ENCODE measurements at places on chromosomes 5 and 9.

DNA sequence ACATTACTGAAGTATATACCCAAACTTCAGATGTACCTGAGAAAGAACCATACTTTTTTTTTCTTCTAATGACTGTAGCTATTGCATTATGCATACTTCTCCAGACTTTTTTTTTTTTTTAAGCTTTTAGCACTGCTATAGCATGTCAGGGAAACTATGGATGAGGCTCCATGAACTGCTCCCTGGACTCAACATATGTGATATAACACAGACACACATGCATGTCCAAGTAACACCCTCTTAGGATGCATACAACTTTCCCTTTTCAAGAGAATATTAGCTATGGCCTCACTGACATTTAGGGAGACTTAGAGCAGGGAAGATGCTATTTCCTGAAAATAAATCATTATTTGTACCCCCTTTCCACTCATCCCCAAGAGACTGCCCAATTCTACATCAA is 499 bp upstream of the ASPN start:
- DNase-seq: no peak

GRCh38 chr9:124017929-124018729 is 6.6 kb downstream of the LHX2 start:
- DNase-seq: no peak

DNA sequence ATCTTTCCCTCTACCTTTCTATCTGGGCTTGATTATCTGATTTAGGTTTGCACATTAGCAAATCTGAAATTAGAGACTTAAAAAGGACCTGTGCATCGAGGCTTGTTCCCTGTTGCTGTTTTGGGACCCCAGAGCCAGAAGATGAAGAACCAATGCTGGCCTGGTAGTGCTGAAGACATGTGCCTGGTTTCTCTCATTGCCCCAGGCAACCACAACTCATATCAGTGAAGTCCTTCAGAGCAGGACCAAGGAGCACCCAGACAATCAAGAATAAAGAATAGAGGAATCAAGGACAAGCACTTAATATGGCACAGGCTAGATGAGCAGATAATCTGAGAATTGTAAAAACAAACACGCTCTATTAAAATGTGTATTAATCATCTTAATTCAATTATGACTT is 362.7 kb downstream of the DMRTA1 start:
- DNase-seq: no peak

DNA sequence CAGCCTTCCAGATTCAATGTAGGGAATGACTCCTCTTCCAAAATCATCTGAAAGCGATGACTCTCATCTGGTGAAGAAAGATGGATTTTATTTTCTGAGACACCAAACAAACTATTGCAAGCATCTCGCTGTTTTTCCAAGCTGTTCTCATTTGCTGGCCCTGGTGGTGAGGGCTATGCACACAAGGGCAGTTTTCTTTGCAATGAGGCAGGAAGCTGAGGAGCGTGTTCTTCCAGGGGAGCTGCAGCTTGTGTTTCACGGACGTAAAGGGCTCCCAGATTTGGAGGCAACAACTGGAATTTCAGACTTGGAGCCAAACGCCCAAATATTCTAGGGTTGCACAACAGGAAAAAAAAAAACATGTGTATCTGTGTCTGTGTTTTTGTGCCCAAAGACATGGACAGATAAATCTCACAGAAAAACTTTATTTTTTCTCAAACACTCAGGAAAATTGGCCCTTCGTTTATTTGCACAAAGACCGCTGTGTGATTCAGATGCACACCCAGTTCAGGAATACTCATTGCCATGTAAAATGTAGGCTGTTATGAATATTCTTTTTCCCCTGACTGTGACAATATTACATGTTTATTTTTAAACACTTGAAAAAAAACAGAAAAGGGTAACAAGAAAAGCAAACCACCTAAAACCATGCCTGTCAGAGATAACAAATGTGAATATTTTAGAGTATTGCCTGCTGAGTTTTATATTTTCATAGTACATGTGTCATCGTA is 151.3 kb downstream of the GAS1 start:
- DNase-seq: no peak

DNA sequence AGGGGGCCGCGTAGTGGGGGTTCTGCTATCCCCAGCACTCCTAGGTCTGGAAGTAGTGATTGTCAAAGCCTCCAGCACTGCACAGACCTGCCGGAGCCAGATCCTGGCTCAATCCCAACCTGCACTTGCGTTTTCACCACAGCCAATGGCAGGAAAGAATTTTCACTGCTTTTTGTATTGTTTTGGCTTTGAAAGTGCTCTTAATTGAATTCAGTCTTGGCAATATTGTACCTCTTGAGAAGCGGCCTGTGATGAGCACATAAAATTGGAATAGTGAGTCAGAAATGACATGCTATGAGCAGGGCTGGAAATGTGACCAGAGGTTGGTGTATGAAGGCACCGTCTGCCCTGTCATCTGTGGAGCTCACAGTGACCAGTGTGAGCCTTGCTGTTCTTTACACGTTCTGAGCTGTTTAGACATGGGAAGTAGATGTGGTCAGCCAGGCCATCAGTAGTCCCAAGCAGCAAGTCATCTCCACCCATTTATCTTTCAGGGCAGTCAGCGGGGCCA is 41.5 kb downstream of the SECISBP2 start:
- no peak for DNase-seq

DNA sequence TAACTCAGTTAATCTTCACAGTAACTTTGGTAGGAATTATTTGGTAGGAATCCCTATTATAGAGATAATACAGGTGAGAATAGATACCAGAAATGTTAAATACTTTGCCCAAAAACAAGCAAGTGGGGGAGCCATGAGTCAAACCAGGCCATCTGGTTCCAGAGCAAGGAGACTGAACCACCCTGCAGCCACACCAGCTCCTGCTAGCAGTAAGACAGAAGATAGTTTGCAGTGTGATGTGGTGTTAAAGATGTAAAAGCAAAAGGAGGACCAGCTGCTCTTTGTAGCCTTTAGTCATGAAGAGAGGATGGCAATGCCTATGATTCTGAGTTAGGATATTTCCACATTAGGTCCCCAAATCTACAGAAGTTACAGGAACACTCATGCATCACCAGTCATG is 101.4 kb downstream of the PRKACG start:
- DNase-seq: no peak

DNA sequence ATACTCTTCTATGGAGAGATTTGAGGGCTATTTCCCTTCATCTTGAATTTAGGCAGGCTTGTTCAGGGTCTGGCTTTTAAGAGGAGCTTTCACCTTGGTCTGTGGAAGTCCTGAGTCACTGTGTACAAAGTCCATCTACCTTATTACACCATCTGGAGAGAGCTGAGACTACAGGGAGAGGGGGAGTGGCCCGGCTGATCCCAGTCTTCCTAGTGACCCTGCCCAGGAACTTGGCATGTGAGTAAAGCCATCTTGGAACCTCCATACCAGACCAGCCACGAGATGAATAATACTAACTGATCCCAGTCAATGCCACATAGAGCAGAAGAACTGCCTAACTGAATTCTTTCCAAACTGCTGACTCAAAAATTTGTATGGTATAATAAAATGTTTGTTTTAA is 8.4 kb upstream of the IL6ST start:
- no peak for DNase-seq

DNA sequence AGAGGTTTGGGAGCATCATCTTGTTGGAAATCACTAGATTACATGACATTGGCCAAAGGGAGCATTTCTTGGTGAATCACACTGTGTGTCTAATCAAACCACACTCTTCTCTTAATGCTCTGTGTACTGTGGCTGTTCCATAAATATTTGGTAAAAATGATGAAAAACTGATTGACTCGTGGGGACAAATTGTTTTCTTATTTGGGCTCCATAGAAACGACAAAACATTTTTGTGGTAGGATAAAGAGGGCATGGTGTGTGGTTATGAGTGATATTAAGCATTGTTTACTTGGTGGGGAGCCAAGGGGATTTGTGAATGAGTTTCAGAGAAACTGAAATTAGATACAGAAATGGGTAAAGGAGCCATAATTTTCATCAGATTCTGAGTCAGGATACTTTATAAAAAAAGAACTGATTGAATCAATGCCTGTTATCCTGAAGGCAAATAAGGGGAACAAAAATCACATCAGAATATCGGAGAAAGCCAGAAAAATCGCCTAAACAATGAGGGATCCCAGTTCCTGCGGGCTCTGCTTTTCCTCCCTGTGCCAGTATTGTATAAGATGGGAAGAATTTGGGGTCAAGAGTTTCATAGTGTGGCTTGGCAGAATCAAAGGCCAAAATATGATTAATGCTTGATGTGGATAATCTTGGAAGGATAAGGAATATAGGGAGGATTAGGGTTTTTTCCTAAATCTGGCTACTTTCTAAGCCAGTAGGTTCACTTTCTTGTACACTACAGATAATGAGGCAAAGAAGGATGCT is 33.3 kb downstream of the FBXL7 start:
- DNase-seq: no peak

DNA sequence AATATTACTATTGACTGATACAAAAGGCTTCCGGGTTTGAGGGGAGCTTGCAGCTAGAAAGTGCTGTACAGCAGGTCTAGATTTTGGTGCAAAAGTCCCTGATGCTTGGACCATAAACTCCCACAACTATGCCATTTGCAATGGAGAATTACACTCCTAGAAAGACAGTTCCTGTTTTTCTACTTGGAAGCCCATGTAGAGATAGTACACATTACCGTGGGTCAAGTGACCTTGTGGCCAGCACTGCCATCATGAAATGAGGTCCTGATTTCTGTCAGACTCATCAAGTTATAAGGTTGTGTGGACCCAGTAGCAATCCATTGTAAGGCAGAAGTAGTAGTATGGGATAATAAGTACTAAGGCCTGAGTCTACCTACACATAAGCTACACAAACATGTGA is 42.8 kb upstream of the TNFSF8 start:
- DNase-seq: no peak

- no peak for DNase-seq
These were observed 77.7 kb downstream of the DNAH5 start for GRCh38 chr5:13866792-13867191.

GRCh38 chr9:16524078-16524477 is 346.4 kb downstream of the BNC2 start:
- no peak for DNase-seq

GRCh38 chr5:88883836-88884607 is 1.0 kb upstream of the MEF2C start:
- DNase-seq: no peak

GRCh38 chr5:59959330-59959729 is 65.8 kb upstream of the PDE4D start:
- DNase-seq: no peak

GRCh38 chr9:134455934-134456755 is 129.9 kb downstream of the RXRA start:
- DNase-seq: peak; percentile 58

DNA sequence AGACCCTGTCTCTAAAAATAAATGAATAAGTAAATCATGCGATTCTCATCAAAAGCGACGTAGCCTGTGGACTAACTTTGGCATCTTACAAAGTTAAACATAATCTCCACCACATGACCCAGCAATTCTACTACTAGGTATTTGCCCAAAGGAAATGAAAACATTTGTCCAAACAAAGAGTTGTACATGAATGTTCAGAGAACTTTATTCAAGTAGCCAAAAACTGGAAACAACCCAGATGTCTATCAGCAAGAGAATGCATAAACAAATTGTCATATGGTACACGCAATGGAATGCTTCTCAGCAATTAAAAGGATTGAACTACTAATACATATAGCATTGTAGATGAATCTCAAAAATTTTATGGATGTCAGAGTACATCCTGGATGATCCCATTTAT is 82.6 kb downstream of the ADRB2 start:
- no peak for DNase-seq

GRCh38 chr5:107545486-107545885 is 125.3 kb downstream of the EFNA5 start:
- DNase-seq: no peak

DNA sequence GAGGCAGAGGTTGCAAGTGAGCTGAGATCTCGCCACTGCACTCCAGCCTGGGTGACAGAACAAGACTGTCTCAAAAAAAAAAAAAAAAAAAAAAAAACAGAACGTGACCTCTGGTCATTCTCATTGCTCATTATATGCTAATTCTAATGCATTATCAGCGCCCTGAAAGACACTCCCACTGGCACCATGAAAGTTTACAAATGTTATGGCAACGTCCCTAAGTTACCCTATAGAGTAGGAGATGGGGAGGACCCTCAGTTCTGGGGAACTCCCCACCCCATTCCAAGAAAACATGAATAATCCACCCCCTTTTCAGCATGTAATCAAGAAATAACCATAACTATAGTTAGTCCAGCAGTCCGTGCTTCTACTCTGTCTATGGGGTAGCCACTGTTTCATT is 48.9 kb upstream of the DENND4C start:
- DNase-seq: no peak

GRCh38 chr9:111805830-111806241 is 11.1 kb upstream of the SHOC1 start:
- DNase-seq: no peak

DNA sequence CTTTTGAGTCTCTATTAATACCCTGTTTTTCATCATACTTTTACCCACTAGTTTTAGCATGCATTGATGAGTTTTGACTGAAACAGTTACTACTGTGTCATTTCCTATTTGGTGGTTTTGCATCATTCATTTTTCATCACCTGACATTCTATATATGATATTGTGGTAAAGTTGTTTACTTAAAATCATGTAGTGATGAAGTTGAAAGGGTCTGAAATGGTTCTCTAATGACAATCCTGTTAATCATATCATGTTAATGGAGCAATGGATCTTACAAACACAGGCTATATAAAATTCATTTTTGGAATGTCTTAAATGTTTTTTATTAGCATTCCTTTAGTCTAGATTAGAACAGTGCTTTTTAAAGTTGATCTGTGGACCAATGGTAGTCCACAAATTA is 84.1 kb downstream of the ERBIN start:
- DNase-seq: no peak

- DNase-seq: no peak
These were observed 303.9 kb downstream of the DMRT2 start for GRCh38 chr9:1354086-1354485.

GRCh38 chr5:79181419-79182022 is 54.4 kb upstream of the JMY start:
- no peak for DNase-seq

GRCh38 chr5:176474476-176474875 is 26.3 kb downstream of the FAF2 start:
- DNase-seq: no peak

GRCh38 chr5:96736937-96737336 is 70.8 kb downstream of the ERAP1 start:
- no peak for DNase-seq

- DNase-seq: no peak
These were observed 711.0 kb downstream of the TLE4 start for GRCh38 chr9:80282766-80283165.

- no peak for DNase-seq
These were observed 396.0 kb upstream of the ZNF608 start for GRCh38 chr5:125142458-125142857.

GRCh38 chr5:127695346-127695745 is 7.8 kb upstream of the CCDC192 start:
- no peak for DNase-seq

- DNase-seq: no peak
These were observed 34.7 kb upstream of the MYO10 start for GRCh38 chr5:16970826-16971225.
